Astrocyte of the cerebellum (primary cell): ENCODE measurements at places on chromosomes 4 and X.

DNA sequence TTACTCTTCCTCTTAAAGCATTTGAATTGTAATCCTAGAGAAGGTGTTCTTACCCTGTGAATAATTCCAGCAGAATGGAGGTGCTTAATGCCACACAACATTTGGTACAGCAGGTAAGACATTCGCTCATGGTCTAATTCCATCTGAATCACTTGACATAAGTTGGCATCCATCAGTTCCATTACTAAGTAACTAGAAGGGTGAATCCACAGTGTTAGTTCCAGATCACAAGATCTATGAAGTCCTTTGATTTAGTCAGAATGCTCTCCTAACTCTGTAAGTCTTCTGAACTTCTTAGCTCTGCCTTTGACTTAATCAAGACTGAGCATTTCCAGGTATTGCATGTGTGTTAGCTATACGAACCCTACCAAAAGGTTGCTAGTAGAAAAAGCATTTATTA, 258.0 kb downstream of the MAPK10 start:
- DNase-seq: no peak

DNA sequence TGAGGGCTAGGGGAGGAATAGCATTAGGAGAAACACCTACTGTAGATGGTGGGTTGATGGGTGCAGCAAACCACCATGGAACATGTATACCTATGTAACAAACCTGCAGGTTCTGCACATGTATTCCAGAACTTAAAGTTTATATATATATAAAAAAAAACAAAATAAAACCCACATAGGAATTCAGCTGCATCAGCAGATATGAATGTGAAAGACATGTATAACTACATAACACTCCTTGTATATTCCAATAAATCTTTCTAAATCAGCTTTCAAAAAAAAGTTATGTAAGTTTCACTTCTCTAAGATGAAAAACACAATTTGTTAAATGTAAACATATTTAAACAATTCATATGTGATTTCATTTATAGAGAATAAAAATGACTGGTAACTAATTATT, 6.0 kb downstream of the GC start:
- no peak for DNase-seq

DNA sequence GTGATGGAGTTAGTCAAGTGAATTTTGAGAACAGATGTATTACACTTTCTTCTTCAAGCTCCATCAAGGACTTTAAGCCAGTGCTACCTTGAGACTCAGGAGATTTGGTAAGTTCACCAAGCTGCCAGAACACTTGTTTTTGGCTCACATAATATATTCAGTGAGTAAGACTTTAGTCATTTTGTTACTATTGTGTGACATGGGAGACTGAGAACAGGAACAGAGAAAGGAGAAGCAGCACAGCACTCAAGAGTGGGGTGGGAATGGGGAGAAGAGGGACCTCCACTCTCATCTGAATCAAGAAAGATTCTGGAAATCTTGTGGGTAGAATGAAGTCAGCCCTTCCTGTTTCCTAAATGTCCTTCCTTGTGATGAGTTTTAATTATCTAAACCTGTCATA, 87.3 kb upstream of the TET2 start:
- no peak for DNase-seq

GRCh38 chr4:95231681-95232080, 317.1 kb downstream of the UNC5C start:
- no peak for DNase-seq

GRCh38 chr4:78205591-78205990, 148.5 kb downstream of the FRAS1 start:
- no peak for DNase-seq

- peak; percentile 76 for DNase-seq
Measured at GRCh38 chr4:168524006-168524405, 27.2 kb downstream of the PALLD start.

GRCh38 chrX:121151293-121151692, 103.9 kb downstream of the GLUD2 start:
- no peak for DNase-seq

- DNase-seq: no peak
Measured at GRCh38 chrX:40012039-40012867, 85.5 kb downstream of the BCOR start.

GRCh38 chr4:168619266-168619631, 122.4 kb downstream of the PALLD start:
- no peak for DNase-seq

DNA sequence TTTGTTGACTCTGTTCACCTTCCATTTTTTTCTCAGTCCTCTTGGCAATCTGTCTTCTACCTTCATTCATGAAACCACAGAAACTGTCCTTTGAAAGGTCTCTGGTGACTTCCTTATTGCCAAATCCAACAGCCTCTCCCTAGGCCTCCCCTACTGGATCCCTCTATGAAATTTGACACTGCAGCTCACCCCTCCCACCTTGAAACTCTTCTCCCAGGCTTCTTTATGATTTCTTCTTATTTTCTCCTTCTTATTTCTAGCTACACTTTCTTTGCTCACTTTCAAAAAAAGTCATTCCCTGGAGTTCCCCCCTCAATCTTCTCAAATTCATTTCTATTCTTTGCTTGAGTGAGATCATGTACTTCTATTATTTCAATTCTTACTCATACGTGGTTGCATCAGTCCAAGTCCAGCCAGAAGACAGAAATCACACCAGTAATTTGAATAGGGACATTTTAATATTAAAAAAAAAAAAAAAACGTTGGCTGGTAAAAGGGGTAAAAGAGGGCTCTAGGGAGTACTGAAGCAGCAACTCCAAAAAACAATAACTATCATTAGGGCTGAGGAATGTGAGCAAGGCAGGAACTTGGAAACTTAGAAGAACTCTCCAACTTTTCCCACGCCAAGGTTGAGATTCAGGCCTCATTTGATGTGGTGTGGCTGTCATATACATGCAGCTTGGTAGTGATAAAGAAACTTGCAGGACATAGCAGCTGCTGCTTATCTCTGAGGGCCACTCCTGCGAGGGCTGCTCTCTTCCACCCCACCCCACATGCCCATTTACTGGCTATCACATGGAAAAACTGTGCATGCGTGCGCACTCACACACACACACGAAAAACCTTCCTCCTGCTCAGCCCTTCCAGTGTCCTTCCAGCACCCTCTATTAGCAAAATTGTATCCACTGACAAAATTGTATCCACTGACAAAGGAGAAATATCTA, 169.8 kb upstream of the GALNT7 start:
- DNase-seq: peak; percentile 69

GRCh38 chr4:177001271-177002175, 208.8 kb upstream of the VEGFC start:
- no peak for DNase-seq

DNA sequence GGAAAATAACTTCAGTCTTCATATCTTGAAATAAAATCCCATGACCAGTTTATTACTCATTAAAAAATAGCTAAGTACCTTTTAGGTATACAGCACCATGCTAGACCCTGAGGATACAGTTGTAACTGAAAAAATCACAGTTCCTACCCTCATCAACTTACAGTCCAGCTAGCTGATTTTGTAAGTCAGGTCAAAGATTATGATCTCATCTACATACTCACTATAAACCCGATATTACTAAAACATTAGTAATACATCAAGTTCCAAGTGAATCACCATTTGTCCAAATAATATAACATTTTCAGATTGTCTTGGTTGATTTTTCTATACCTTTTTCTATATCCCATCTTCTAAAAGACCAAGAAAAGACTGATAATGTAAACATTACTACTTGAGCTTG, 333.9 kb downstream of the INPP4B start:
- no peak for DNase-seq

DNA sequence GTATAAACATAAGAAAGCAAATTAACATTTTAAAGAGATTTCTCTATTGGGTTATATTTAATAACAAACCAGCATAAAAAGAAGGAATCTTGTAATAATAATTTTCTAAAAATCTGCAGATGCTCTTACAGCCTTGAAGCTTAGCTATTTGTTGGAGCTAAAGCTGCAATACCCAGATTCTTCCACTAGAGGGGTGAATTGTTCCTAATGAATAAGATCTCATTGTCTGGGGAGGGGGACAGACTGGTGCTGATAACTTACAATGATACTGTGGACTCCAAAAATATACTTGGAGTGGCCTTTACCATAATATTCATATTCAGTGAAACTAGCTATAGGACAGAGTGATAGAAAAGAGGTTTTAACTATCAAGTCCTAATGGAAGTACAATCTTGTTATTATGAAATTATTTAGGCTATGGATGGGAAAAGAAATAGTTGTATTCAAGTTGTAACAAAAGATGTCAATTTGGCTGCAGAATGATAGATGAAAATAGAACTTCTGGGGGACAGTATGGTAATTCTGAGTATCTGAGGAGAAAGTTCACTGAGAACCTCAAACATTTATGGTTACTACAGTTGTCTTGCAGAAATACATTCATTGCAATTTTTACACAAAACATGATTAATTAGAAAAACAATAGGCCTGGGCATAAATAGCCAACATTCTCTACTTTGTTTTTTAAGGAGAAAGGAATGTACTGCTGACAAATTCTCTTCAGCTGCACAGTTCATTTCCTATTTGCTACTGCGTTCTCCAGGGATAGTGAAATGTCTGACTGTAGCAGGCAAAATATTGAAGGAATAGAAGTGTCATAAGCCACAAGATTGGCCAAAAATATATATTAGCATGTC, 443.3 kb downstream of the GBA3 start:
- DNase-seq: peak; percentile 59

DNA sequence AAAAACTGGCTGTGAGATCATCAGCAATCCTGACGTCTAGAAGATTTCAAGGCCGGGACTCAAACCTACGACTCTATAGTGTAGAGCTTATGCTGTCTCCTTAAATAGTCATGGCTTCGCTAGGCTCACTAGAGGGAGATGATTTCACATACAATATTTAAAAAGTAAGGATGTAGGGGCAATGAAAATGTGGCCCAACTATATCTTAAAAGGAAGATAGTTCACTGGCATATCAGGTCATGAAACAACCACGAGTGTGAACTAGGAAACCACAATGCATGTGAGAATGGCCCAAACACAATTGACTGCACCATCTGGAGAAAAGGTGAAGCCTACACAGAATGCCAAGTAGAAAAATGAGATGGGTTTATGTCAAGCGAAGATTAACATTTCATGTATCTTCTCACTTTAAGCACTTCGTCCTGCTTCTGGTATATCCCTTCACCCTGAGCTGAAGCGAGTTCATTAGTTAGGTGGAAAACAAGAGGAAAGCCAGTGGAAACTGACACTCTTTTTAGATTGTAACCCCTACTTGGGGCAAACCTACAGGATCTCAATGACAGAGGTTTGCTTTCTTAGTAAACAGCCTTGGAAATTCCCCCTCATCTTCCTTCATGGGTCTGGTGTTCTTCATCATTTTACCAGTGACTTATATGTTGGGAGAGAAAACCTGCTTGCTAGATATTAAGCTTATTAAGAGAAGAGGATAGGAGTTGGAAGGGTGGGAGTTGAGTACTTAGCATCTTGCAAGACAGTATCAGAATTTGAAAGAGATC, 17.4 kb downstream of the FAM9C start:
- no peak for DNase-seq
